Erythroblast (primary cell): ENCODE measurements at places on chromosomes 16 and 17.

GRCh38 chr17:50283246-50283645 lies 9.0 kb downstream of the TMEM92 start:
- DNase-seq, result no peak

- DNase-seq, result peak; percentile 37
Measured at GRCh38 chr17:17041018-17041521, 1.2 kb upstream of the MPRIP start.

GRCh38 chr17:59845595-59846393 lies 46.9 kb downstream of the TUBD1 start:
- DNase-seq, result peak; percentile 39

DNA sequence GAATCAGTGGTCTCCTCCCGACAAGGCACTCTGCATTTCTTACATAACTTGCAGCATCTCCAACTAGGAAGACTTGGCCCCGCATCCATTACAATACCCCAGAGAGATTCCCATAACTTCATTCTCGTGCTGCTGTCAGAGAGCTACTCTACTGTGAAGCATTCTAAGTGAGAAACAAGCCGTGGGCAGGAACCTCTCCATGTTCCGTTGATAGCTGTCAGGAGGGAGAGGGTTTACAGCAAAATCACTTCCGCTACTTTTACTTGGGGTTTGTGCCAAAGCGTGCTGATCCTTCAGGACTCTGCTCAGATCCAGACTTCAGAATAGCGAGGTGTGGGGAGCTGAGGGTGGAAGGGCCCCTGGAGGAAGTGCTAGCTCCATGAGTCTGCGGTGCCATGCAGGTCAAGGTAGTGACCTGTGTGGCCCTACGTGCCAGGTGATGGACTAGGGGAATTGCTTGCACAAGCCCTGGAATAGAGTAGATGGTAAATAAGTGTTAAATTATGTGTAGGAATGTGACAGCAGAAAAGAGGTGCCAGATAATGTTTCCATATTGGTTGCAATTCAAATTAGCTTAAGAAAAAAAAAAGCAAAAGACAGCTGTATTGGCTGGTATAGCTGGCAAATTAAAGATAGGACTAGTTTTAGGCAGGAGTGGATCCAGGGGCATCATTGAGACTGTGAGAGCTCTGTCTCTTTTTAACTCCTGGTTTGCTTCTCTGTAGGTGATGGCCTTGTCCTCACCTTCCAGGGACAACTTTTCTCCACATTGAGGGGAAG lies 358.5 kb upstream of the ERCC4 start:
- no peak for DNase-seq

GRCh38 chr16:2384426-2384825 lies 43.9 kb upstream of the ABCA3 start:
- DNase-seq, result no peak
